ENCODE measurements at places on chromosomes 5 and 9. TPM values are rescaled to one million over a fixed set of nuclear protein-coding genes. Genes with fewer than 3 reads are reported as not detected.

NKD2 gene
- 0.32 TPM for total RNA-seq

GLRA1 gene
- total RNA-seq: not detected

NTNG2 gene
- not detected for total RNA-seq

AGXT2 gene
- total RNA-seq: not detected

NREP gene
- 7.0 TPM for total RNA-seq

OR13C3 gene
- total RNA-seq: not detected

KCNIP1 gene
- not detected for total RNA-seq

NR4A3 gene
- total RNA-seq: 0.25 TPM

TMEM171 gene
- 0.42 TPM for total RNA-seq

NR2F1-AS1 gene
- total RNA-seq: 3.2 TPM

ANKRD34B gene
- not detected for total RNA-seq

GDA gene
- total RNA-seq: not detected

ACER2 gene
- 3.2 TPM for total RNA-seq

GABRB2 gene
- total RNA-seq: not detected

PCDHB4 gene
- total RNA-seq: 1.3 TPM

SUSD3 gene
- not detected for total RNA-seq

FCN1 gene
- total RNA-seq: not detected

OR1J4 gene
- not detected for total RNA-seq

POLR3G gene
- total RNA-seq: 13.2 TPM

STKLD1 gene
- total RNA-seq: 1.3 TPM

BTNL3 gene
- total RNA-seq: not detected

PCDHGA3 gene
- total RNA-seq: 0.07 TPM

TRIM32 gene
- total RNA-seq: 17.8 TPM

GLDC gene
- total RNA-seq: 2.9 TPM

HARS1 gene
- total RNA-seq: 131 TPM

MTX3 gene
- total RNA-seq: 23.9 TPM

LRRC70 gene
- 0.54 TPM for total RNA-seq

PTGDS gene
- total RNA-seq: 1.8 TPM

OR2Y1 gene
- total RNA-seq: not detected

NME5 gene
- not detected for total RNA-seq

CCDC192 gene
- total RNA-seq: not detected

GCNT4 gene
- total RNA-seq: 1.8 TPM
